ENCODE measurements at places on chromosomes 1 and 21.

DNA sequence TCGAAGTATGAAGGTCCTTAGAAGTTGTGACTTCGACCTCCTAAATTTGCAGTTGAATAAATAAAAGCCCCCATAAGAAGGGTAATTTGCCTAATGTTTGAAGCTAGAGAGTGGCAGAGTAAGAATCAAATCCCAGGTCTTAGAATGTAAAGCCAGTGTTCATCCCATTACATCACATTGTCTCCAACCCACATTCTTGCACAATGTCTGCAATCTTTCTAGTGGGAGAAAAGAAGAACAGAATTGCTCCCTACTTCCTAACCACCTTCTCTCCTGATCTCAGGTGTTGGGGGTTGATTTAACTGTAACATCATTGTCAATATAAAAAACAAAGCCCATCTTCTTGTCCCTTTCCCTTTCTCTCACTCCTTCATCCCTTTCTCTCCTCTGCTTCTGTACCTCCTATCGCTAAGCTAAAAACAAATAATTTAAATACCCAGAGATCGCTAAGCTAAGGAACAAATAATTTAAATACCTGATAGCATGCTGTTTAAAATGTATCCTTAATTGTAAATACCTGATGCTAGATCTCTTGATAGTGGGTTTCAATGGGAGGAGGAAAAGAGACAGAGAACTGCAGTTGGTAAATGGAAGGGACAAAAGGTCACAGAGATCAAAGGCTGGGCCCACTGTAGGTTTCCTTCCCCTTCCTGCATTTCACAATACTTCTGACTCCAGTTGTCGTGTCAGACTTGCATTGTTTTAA lies 32.1 kb upstream of the CCDC190 start:
- DNase-seq: no peak

DNA sequence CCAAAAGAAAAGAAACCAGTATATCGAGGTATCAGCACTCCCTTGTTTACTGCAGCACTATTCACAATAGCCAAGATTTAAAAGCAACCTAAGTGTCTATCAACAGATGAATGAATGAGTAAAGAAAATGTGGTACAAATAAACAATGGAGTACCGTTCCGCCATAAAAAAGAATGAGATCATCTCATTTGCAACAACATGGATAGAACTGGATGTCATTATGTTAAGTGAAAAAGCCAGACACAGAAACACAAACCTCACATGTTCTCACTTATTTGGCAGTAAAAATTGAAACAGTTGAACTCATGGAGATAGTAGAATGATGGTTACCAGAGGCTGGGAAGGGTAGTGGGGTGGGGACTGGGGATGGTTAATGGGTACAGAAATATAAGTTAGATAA lies 4.3 kb upstream of the GNG5 start:
- DNase-seq: no peak

DNA sequence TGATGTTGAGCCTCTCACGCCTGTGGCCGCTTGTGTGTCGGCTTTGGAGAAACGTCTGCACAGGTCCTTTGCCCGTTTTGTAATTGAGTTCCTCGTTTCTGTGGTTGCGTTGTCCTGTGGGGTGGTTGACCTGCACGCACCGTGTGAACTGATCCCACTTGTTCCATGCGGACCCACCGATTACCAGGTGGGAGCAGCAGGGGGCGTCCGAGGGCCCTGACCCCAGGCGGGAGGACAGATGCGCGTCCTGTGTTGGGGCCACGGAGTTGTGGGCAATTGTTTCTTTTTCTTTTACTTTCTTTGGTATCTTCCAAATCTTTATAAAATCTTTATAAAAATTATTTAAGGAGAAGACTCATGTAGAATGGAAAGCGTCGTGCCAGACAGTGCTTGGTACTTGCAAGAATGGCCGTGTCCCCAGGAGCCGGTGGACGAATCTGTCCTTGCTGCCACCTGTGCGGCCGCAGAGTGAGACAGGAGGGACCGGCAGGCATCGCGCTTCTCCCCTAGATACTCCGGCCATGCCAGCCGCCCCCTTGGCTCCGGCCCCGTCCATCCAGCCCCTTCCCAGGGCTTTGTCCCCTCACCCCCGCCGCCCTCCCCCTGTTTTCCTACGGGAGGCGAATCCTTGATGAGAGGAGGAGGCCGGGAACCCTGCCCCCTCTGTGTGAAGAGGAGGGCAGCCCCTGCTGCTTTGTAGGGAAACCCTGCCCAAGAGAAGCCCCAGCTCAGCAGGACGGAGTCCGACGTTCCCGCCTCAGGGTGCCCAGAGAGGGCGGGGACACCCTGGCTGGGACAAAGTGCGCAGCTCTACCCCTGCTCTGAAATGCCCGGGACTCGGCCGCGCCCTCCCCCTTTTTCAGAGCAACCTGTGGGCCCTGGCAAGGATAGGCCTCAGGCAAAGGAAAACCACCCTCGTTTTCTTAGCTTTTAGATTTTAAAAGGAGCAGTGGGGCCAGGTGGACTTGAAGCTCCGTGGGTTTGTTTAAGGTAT lies 41.7 kb downstream of the PRKCZ start:
- peak; percentile 32 for DNase-seq

GRCh38 chr1:224498574-224499170 lies 64.1 kb upstream of the WDR26 start:
- DNase-seq: peak; percentile 74
